ENCODE measurements at places on chromosomes 3 and 15. TPM values are rescaled to one million over a fixed set of nuclear protein-coding genes. Genes with fewer than 3 reads are reported as not detected.

Gene P2RY14
- 0.27 TPM for total RNA-seq

Gene SLC28A2
- total RNA-seq = not detected

Gene CXCR6
- total RNA-seq = 18.0 TPM

Gene GOLGA8T
- total RNA-seq = not detected

Gene C2CD4B
- total RNA-seq = not detected

Gene THRB
- not detected for total RNA-seq

Gene EDC3
- total RNA-seq = 34.9 TPM

Data from activated CD4-positive, alpha-beta T cell treated with anti-CD3 and anti-CD28 coated beads, Interleukin-2, amount 10 ng/mL, durations not matched to agents 7 days and 5 days (primary cell).